ENCODE measurements at places on chromosomes 12 and 14.

GRCh38 chr12:113232840-113233585, 11.7 kb downstream of the TPCN1 start:
- DNase-seq = peak; percentile 52

DNA sequence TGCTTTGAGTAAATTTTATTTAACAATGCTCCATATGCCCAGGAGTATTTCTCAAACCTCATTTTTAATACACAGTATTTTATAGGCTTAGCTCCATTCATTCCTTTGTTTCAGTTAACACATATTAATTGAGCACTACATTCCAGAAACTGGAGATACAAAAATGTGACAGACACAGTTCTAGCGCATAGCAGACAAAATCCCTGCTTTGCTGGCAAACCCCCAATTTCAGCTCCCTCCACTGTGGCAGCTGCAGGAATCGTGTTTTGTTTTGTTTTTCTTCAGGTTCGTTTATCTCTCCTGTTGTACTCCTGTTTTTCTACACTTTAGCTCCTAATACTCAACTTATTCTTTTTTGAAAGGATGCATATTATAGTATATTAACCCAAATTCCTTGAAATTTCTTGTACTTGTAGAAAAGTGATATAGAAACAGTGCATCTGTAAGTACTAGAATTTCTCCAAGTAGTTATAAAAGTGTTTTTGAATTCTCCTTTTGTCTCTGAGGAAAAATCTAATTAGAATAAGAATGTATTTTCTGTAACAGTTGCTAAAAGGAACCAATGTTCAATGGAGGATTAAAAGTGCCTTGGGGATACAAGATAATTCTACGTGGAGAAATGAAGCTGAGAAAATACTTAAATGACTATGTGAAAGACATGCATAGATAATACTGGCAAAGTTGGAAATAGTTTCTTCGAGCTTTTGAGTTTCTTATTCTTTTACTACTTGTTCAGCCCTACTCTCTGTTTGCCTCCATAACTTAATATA, 6.4 kb upstream of the RAB21 start:
- no peak for DNase-seq

- no peak for DNase-seq
These were observed 217.7 kb downstream of the PHETA1 start for GRCh38 chr12:111150921-111151840.

DNA sequence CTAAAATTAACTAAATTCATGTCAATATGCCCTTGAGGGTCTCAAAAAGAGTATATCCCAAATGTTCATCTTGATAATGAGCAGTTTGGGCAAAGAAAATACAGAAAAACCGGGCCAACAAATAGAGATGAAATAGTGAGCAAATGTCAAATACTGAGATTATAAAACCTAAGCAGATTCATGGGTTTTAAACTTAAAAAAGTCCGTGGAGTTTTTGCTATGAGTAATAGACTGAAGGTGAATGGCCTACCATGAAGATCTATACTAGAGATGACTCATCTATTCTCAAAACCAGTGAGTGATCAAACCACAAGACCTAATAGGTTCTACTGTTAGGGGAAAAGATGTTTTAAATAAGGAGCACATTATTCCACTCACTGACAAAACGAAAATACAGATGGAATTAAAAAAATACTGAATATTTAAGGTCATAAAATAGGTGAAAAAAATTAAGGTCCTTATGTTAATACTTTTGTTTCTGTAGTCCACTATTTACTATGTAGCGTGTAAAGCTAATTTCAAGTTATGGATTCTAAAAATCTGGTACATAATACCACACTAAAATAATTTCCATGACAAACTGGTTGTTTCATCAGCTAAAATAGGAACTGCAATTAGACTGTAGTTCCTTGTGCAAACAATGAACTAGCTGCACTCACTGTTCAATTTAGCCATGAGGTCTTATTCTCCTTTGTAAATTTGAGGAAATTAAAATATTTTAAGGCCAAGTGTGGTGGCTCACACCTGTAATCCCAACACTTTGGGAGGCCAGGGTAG, 5.0 kb downstream of the HNRNPC start:
- DNase-seq = no peak

DNA sequence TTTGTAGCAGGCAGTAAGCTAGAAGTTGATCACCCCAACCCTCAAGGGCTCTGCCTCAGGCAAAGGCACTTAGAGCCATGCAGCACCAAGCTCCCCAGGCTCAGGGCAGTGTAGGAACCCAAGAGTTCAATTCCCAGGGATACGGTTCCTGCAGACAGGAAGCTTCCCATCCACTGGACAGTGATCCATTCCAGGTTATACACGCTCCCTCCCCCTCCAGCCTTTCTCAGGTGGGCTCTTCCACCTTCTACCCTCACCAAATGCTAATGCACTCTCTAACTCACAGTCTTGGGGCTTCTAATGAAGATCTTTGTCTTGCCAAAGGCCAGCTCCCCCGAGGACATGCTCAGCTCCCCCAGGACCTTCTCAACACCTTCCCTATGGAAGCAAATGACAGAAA, 12.7 kb downstream of the MYO1A start:
- no peak for DNase-seq

GRCh38 chr14:91737619-91738018, 5.7 kb upstream of the CATSPERB start:
- DNase-seq = no peak

DNA sequence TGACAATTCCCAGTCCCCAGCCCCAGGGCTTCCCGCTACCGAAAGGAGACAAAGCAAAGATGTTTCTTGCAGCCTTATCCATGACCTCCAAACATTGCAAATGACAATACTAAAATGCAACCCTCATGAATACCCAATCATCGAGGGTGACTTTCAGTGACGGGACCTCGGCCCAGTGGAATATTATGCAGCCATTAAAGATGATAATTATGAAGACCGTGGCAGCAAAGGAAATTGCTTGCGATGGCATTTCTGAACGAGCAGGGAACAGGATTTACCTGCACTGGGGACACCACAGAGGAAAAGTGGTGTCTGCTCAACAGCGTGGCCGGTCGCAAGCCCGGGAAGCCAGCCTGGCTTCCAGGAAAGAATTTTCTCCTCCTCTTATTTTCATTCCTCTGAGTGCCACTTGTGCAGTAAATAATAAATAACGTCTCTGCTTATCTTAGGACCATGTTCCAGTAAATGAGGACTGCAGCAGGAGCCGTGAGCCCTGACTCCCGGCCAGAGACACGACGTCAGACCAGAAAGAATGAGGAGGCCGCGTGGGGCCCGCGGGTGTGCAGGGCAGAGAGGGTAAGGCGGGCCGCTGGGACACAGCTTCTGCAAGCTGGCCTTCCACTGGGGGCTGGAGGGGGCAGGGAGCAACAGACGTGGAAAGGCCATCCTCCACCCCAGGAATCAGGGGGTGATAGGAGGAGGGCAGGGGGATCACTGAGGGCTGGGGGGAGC, 6.6 kb downstream of the C14orf180 start:
- DNase-seq = peak; percentile 66

DNA sequence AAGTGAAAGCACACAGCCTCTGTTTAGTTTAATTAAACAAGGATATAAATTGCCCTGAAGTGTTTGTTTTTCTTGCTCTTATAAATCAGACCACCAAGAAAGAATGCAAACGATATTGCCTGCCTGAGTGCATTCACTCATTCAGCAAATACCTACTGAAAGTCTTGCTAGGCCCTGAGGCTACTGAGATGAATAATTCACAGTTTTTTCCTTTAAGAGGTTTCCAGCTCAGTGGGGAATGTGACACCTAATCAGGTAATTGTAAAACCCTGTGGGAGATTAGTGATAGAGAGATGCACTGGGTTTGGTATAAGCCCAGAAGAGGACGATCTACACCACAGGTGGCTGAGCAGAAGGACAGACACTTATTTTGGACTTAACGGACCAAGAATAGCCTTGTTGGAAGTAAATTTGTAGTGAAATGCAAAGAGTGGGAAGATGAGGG, 151.4 kb downstream of the SLC35F4 start:
- no peak for DNase-seq

GRCh38 chr12:5796171-5796958, 148.7 kb downstream of the ANO2 start:
- DNase-seq = peak; percentile 50

- DNase-seq = peak; percentile 56
These were observed at the start of gene SLC7A8 for GRCh38 chr14:23183479-23183878. Gene SLC7A8, minus strand, starts transcription at chr14:23183660. Its CDS starts 746 bp downstream, at chr14:23182914.

- DNase-seq = no peak
These were observed 4.9 kb downstream of the TEX52 start for GRCh38 chr12:2851931-2852330.

DNA sequence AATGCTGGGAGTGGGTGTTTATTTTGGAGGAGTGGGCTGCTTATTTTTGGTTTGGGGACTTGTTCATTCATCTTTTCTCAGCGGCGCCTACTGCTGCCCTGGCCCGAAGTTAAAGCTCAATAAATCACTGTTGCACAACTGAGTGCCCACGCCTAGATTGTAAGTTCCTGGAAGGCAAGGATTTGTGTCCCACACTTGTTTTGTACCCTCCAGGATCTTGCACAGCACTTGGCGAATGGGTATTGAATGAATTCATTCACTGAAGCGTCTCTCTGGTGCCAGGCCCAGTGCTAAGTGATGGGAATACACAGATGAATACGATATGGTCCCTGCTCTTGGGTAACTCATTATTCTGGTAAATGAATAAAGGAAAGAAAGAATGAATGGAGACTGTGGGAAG, 153.3 kb upstream of the PARP11 start:
- no peak for DNase-seq

DNA sequence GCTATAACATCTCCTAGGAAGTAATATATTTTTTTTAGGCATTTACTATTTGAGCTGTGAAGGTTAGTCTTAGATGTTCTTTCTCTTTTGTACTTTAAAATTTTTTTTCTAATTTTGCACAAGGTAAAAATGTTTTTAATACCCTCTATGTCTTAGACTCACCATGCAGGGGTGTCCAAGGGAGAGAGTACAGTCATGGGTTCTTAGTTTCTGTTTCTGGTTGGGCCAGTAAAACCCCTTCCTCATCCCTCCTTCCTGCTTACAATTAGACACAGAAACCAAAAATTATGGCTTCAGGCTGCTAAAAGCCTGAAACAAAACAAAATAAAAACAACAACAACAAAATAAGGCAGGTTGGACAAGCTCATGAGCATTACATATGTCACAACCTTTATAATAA, 193.0 kb downstream of the SYT1 start:
- DNase-seq = no peak

GRCh38 chr12:105573574-105573973, 243.1 kb downstream of the C12orf75 start:
- no peak for DNase-seq

GRCh38 chr12:12985817-12986408, 14.2 kb downstream of the HEBP1 start:
- no peak for DNase-seq

DNA sequence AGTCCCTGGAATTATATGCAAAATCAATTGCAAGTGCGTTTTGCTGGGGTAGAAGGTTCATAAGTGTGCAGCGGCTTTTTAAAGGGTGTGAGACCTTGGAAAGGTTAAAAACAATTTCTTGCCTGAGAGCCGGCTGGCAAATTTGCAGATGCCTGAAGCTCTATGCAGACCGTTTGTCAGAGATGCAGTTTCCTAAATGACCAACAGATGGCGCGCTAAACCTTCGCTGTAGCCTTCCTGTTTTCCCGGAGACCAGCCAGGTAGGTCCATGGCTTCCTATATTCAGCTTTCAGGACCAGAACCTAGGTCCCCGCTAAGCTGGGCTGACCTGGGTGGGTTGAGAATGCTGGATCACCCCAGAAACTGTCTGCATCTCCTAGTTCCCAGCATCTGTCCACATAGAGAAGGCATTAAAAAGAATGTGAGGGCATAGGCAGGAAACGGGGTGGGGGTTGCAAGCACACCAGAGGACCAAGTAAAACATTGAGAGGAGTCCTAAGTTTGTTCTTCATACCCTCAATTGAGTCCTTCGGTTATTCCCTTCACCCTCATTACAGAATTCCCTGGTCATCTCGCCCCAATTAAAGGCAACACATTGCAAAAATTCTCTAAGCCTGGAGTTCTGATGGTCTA, 5.7 kb upstream of the NOS1 start:
- DNase-seq = peak; percentile 30

All from left ventricle myocardium inferior (tissue), 1 donor.